MCF 10A (cell line): ENCODE measurements at places on chromosomes 3 and 15. TPM values are rescaled to one million over a fixed set of nuclear protein-coding genes. Genes with fewer than 3 reads are reported as not detected.

Gene PLA2G4F
- 0.30 TPM in 1 of 2 replicates, not detected in the other for total RNA-seq

Gene ISLR
- not detected in 2 replicates for total RNA-seq

Gene LRRIQ4
- total RNA-seq: not detected in 2 replicates

Gene ETV5
- 93.0 and 101 TPM in 2 replicates for total RNA-seq

Gene C3orf22
- not detected in 2 replicates for total RNA-seq

Gene ARL6IP5
- total RNA-seq: 50.0 and 81.6 TPM in 2 replicates

Gene LYZL4
- not detected in 2 replicates for total RNA-seq

Gene MUC4
- not detected in 2 replicates for total RNA-seq

Gene THRB
- total RNA-seq: 3.8 and 4.2 TPM in 2 replicates

Gene CCR3
- total RNA-seq: not detected in 2 replicates

Gene DCBLD2
- 161 and 206 TPM in 2 replicates for total RNA-seq

Gene HRG
- total RNA-seq: 0.16 and 0.20 TPM in 2 replicates

Gene ZNF660
- total RNA-seq: not detected in 2 replicates

Gene HYAL3
- 2.3 and 4.7 TPM in 2 replicates for total RNA-seq

Gene CFAP20DC
- 1.1 and 1.5 TPM in 2 replicates for total RNA-seq

Gene TNK2
- 56.1 and 75.8 TPM in 2 replicates for total RNA-seq

Gene GHSR
- not detected in 2 replicates for total RNA-seq

Gene ARL14
- 0.72 and 1.1 TPM in 2 replicates for total RNA-seq

Gene TAGLN3
- total RNA-seq: not detected in 2 replicates

Gene FILIP1L
- 1.3 and 2.4 TPM in 2 replicates for total RNA-seq
